ENCODE measurements at places on chromosomes 13 and 19.

DNA sequence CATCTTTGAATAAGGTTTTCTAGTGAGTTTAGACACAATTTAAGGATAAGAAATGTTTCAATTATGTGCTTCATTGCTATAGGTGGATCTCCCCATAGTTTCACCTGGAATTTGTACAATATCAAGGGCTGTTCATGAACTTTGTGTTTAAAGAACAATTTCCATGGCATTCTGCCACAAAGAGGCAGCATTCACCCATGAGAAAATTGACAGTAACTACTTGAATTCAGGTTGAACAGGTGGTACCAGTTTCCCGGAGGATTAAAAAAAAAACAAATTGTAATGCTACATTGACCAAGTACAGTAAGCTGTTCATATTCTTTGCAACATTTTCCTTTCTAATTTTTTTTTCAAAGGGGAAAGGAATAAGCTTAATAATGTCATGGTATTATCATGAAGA lies 9.1 kb downstream of the SLITRK5 start:
- DNase-seq = no peak

DNA sequence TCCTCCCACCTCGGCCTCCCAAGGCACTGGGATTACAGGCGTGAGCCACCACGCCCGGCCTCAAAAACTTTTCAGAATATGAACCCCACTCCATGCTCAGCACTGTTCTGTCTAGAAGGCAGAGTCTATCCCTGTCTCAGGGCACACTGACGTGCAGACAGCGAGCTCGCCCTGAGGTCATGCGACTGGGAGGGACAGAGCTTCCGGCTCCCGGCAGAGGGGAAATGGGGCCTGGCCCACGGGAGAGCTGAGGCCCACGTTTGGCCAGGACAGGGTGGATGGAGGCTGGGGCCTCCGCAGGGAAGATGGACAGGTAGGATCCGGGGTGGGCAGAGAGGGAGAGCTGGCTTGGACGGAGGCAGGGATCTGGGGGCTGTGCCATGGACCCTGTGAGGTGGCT lies 2.8 kb upstream of the AZU1 start:
- no peak for DNase-seq

- no peak for DNase-seq
These were observed 6.8 kb downstream of the PLEKHJ1 start for GRCh38 chr19:2229103-2230032.

DNA sequence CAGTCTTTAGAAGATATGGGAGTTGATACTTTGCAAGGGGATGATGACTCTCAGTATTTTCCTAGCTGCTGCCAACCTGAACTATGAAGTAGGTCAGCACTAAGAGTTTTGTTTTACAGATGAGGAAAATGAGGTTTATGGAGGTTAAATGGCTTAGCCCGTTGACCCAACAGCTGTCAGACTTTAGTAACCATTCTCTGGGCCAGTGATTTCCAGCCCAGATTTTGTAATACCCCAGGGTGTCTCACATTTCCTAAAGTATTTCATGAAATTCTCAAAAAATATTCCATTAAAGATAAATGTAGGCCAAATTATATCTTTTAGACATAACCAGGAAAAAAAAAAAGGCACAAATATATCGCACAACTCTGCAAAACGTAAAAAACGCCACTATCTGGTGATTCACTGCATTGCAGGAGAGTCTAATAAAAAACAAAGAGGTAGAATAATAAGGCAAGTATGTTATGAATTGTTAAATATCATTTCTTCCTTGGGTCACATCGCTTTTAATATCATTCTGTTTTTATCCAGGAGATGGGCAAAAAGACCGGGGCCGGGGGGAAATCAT lies 112.5 kb downstream of the DACH1 start:
- DNase-seq = no peak

- no peak for DNase-seq
These were observed 29.1 kb upstream of the TPTE2 start for GRCh38 chr13:19590423-19590822.

- no peak for DNase-seq
These were observed 45.6 kb downstream of the ZNF627 start for GRCh38 chr19:11642902-11643301.

DNA sequence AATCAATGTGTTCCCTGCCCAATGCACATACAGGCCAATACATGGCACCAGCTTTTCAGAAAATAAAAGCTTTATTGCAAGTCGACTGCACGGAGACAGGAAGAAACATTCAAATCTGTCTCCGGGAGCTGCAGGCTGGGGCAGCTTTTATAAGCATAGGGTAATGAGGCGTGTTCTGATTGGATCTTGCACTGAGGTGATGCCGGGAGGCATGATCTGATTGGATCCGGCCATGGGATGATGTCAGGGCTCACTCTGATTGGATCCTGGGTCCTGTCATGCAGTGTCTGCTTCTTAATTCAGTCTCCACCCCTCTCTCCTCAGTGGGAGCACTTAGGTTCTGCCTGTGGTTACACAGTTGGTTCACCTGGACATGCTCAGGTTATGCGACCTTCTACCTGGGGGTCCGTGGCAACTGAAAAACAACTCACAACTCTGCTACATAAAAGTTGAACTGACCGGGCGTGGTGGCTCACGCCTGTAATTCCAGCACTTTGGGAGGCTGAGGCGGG lies 11.8 kb upstream of the FBN3 start:
- peak; percentile 16 for DNase-seq

GRCh38 chr19:34269968-34270621 lies 15.7 kb downstream of the GARRE1 start:
- peak; percentile 76 for DNase-seq

GRCh38 chr13:22883956-22884355 lies 296.8 kb upstream of the SGCG start:
- no peak for DNase-seq

DNA sequence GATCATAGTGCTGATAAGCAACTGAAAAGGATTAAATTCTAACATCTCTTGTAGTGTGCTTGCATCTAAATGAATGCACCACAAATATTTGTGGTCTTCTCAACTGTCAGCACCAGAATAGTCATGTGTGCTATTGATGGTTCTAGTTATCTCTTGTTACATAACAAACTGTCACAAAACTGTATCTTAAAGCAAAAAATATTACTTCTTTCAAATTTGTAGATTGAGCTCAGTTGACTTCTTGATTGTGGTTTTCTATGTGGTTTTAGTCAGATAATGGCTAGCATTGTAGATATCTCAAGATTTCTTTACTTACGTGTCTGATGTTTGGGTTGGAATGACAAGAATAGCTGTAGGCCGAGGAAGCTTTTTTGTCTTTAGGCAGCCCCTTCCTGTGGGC lies 431.3 kb downstream of the SLITRK6 start:
- DNase-seq = no peak

DNA sequence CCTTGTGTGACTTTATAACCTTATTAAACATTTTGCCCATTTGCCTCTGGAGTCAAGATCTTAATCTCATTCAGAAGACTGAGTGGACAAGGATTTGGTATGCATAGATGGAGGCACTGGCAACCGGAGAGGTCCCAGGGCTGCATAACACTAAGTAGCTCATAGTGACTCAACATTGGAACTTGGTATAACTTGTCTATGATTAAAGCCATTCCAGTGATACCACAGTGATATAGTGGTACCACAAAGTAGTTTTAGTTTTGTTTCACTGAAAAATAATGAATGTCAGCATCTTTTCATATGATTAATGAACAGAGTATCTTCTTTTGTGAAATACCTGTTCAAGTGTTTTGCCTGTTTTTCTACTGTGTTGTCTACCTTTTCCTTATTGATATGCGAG lies 26.4 kb downstream of the CDK8 start:
- no peak for DNase-seq

DNA sequence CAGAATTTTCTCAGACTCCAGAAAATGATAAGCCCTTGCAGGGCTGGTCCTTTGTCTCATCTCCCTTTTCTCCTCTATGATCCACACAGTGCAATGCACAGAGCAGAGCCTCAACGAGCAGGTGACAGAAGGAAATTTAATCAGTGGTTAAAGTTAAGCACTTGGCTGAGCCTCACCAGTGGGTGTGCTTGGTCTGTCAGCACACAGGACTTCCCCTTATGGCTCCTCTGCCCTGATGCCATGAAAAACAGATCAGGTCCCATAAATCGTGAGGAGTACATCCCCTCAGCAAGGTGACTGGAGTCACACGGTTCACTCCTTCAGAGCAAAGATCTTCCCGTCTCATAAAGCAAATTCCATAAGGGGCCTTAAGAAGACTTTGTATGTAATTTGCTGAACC lies 818.2 kb downstream of the UQCRFS1 start:
- no peak for DNase-seq

- DNase-seq = no peak
These were observed 1591.3 kb downstream of the EFNB2 start for GRCh38 chr13:104944176-104944575.

DNA sequence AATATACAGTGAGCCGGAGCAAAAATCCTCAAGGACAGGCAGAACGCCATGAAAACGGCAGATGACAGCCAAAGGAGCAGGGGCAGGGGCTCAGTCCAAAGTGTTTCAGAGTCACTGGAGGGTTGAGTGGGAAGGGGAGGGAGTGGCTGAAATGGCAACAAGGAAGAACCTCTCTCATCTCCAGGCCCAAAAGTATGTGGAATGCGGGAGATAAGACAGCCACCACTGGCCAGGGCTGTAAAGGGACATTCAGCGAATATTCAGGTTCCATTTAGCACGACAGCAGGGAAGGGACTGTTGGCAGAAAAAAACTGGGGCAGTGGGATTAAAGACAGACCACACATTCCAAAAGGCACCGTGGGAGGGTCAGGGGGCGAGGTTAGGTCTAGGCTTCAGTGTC lies 48.4 kb downstream of the USPL1 start:
- no peak for DNase-seq

DNA sequence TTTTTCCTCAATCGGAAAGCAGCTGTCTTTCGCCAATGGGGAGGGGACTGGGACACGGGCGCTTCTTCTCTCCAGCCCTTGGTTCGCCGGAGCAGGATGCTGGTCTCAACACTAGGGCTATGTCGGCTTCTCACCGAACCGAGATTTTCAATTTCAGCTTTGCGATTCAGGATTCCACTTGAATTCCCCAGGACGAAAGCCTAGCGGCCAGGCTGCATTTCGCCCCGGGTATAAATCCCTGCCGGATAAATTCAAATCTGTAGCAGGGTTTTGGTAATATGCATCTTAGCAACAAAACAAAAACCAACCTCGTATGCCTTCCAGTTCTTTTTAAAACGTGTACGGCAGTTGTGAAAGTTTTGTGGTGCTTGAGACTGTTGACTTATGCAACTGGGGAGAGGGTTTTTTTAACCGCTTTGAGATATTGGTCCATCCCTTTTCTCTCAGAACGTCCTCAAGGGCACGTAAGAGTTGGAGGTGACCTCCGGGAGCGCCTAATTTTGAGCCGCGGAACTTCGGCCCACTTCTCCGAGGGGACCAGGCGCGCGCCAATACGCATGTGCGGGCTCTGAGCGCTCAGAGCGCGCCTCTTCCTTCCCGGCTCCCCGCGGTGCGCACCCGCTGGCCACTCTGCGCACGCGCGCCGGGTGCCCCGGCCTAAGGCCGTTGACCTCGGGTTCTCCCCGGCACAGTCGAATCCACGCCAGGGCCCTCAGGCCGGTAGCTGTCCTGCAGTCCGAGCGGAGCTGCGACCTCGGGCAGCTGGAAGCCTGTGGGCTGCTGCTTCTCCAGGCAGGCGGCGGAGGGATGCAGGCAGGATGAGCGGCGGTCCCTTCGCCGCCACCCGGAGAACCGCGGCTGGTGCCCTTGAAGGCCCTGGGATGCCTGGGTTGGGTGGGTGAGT lies 7.6 kb downstream of the POU4F1 start:
- DNase-seq = no peak

DNA sequence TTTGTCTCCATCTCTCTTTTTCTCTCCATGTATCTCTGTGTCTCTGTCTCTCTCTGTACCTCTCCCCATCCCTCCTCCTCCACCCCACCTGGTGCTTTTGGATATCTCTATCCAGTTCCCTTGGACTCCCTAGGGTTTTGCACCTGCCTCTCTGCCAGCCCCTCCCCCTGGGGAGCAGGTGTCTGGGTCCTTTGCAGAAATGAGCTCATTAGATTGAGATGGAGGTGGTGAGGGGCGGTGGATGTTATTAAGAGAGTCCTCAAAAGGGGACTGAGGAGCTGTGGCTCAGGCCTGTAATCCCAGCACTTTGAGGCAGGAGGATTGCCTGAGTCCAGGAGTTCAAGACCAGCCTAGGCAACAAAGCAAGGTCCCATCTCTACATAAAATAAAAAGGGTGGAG lies 2.1 kb downstream of the KCNN4 start:
- no peak for DNase-seq

DNA sequence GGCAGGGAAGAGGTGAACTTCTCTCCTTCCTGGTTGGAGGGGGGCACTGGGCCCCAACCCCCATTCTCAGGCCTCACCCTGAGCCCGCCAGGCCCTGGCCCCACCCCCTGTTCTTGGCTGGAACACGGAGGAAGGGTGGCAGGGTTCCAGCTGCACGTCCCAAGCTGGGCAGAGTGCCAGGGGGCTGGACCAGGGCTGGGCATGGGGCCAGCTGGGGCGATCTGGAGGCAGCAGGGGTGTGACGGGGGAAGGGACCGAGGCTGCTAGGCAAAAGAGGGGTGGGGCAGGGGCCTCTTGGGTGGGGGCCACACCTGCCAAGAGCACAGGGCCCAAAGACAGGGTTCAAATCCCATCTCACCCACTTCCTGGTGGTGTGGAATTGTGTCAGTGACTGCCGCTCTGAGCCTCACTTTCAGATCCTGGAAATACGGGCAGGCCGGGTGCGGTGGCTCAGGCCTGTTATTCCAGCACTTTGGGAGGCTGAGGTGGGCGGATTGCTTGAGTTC lies 2.2 kb downstream of the HIF3A start:
- DNase-seq = peak; percentile 93

DNA sequence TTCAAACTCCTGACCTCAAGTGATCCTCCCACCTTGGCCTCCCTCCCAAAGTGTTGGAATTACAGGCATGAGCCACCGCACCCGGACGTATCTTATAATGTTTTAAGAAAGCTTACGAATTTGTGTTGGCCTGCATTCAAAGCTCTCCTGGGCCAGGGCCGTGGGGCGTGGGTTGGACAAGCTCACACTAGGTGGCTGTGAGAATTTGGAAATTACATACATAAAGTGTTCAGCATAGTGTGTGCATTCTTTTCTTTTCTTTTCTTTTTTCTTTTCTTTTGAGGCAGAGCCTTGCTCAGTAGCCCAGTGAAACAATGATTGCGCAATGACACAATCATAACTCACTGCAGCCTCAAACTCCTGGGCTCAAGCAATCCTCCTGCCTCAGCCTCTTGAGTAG lies 2.6 kb downstream of the ZSWIM4 start:
- no peak for DNase-seq

DNA sequence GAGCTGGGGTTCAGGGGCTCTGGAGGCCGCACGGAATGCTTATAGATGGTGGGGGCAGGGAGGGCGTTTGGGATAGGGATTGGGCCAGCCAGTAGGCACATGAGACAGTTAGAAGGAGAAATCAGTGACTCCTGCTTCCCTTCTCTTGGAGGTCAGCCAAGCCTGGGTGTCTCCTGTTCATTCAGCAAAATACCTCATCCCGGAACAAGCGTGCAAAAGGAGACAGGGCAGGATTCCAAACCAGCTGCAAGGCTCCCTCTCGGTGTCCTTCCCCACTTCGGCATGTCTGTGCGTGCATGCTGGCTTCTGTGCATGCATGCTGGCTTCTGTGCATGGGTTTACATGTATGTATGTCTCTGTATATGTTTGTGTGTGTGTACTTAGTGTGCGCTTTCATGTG lies 37.3 kb upstream of the PEPD start:
- DNase-seq = peak; percentile 16

- no peak for DNase-seq
These were observed 1086.7 kb downstream of the EFNB2 start for GRCh38 chr13:105448811-105449210.
